ENCODE measurements at places on chromosomes 7 and 10.

DNA sequence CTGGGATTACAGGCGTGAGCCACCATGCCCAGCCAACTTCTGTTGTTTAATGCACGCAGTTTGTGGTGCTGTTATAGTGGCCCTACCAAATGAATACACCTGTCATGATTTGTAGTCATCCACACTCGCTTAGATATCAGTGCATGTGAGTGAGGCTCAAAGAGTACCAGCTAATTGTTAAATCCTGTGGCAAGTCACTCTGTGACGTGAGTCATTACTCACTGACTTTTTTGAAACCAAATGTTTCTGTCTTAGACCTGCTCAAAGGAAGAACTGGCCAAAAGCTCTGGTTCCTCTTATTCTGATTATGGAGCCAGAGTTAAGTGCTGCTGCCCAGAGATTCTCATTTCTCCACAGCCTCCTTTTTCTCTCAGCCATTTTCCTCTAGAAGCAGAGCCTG is 109.4 kb downstream of the PRKAG2 start:
- no peak for DNase-seq

- no peak for DNase-seq
Observed at GRCh38 chr10:70981936-70982335, 93.6 kb upstream of the PCBD1 start.

- peak; percentile 1 for DNase-seq
Observed at GRCh38 chr10:3873728-3874461, 88.9 kb upstream of the KLF6 start.

GRCh38 chr7:64581391-64581790 is 18.5 kb upstream of the ZNF680 start:
- DNase-seq = no peak

- no peak for DNase-seq
Observed at GRCh38 chr10:73166972-73167371, 836 bp downstream of the ECD start.

DNA sequence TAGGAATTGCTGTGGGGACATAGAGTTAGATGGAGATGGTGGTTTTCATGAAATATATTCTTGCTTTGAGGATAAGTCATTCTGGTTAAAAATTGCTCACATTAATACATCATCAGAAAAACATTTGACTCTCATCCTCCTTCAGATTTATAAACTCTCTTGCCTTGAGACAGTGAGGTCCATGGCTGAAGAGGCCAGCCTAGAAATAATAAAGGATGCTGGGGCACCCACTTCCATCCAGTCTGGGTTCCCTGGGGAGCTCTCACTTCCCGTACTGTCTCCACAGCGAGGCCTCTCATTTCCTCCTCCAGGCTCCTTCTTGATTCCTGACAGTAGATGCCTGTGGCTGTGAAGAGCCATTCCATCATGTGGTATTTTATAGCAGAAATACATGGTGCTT is 73.3 kb upstream of the PRKG1 start:
- DNase-seq = no peak

- no peak for DNase-seq
Observed at GRCh38 chr10:97843281-97843671, 6.4 kb upstream of the GOLGA7B start.

DNA sequence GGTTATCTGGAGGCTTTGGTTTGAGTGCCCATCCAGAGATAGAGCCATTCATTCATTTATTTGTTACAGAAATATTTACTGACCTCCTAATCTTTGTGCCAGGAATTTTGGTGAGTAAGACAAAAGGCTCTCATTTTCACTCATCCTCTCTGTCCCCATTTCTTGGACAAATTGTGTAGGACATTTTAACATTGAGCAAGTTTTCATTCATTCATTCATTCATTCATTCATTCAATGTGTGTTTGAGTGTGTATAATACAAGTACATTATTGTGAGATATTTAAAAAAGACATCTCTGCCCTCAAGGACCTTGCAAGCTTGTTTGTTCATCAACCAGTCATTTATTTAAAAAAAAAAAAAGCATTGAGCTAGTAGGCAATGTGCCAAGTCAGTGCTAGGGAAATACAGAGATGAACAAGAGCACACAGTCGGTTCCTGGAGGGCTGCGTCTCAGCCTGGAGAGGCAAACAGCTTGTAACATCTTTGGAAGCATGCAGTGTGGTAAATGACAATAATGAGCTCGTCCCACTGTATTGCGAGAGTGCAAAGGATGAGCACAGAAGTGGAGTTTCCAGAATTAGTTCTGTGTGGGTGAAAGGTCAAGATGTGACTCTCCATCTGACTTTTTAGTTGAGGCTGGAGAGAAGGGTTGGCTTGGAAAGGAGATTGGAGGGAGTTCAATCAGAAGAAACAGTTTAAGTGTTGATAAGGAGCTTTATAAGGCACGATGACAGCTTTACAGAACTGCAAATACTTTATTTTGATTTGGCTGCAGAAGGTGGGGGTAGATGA is 50.5 kb upstream of the HBP1 start:
- DNase-seq = peak; percentile 24

DNA sequence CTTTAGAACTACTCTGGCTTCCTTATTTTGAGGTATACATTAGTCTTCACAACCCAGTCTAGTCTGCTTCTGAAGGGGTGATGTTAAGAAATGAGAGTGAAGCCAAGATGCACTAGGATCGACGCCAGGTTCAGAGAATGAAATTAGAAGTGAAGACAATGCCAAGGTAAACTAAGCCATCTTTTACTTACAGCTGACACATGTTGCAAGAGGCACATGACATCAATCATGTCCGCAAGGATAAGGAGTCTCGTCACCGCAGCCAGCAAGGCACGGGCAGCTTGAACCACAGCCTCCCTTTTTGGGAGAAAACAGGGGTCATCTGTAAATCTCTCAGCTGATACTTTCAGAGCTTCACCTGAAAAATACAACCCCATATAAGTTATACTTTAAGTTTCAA is 156.7 kb downstream of the CTNNA3 start:
- no peak for DNase-seq

DNA sequence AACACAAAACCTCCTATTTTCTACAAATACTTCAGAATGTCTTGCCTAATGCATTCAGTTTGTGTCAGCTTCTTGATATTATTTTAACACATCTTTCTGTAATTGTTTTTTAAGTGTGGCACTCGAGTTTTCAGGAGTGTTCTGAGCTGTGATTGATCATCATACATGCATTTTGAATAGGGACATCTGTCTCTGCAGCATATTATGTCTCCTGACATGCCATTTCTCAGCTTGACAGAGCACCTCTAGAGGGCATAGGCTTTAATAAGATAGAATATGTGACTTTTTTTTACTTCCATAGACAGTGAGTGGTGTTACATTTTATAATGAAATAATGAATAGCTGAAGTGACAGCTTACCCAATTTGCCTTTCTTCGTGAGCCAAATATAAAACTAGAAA is 219.2 kb upstream of the HDAC9 start:
- DNase-seq = no peak

- DNase-seq = no peak
Observed at GRCh38 chr10:7480742-7481367, 70.0 kb upstream of the SFMBT2 start.

DNA sequence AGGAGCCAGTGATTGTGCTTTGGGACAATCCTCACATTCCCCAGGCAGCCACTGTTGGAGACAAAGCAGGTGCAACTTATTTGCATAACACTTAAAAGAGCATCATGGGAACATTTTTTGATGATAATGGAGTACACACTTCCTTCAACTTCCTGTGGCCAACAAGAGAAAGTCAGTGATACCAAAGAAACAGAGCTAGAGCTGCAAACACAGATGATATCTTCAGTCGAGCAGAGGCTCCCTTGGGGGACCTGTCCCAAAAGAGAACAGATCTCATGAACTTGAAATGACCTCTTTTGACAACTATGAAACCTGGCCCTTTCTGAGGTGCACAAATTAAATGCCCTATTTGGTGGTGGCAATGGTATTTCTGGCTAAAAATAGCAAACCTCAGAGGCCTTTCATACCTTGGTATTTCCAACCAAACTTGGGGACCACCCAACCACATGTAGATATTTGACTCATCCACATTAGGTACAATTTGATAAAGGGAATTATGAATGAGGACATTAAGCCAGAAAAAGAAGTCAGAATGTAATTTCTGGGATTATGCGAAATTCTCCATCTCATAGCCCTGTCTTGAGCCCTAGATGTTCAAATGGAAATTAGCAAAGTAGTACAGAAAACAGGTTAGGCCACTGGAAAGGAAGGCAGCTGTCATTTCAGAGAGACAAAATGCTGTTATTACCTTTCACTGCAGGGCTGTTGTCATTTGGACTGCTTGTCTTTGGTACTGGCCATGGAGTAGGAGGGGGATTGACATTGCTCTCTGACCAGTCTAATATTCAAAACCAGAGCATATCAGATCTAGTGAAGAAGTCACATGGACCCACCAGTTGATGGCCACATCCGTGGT is 146.2 kb downstream of the ICA1 start:
- no peak for DNase-seq

DNA sequence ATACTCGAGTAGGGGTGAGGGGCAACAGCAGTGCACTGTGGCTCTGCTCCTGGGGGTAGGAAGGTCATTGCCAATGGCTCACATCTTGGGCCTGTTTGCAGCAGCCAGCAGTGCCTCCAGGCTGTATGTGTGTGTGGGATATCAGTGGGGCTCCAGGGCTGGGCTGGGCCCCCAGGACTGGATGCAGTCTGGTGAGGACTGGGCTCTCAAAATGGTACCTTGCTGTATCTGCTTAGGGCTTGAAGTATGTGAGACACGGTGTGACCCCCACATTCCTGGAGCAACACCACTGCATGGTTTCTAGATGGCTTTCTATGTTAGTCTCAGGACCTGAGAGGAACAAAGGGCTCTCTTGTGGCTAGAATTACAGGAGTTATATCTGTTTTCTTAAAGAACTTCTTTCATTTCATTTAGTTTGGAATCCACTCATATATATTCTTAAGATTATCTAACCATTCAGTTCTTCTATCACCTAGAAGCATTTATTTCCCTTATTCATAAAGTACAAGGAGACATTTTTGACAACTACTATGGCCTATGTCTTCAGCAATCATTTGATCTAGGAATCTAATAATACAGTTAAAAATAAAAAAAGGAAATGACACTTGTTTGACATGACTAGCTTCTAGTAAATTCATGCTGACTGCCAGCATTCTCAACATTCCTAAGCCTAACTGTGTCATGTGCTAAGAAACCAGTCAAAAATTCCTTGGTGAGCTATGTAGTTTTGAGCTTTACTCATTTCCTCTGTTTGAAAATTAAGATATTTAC is 443.2 kb upstream of the SEMA3A start:
- no peak for DNase-seq

- peak; percentile 82 for DNase-seq
Observed at GRCh38 chr7:12570534-12571461, at the start of gene SCIN. TSS of gene SCIN (plus strand) at chr7:12570720. CDS start at chr7:12570787, 67 bp downstream.

- DNase-seq = no peak
Observed at GRCh38 chr10:32239769-32240168, 107.2 kb downstream of the EPC1 start.

GRCh38 chr7:19305698-19306097 is 160.5 kb upstream of the FERD3L start:
- no peak for DNase-seq

DNA sequence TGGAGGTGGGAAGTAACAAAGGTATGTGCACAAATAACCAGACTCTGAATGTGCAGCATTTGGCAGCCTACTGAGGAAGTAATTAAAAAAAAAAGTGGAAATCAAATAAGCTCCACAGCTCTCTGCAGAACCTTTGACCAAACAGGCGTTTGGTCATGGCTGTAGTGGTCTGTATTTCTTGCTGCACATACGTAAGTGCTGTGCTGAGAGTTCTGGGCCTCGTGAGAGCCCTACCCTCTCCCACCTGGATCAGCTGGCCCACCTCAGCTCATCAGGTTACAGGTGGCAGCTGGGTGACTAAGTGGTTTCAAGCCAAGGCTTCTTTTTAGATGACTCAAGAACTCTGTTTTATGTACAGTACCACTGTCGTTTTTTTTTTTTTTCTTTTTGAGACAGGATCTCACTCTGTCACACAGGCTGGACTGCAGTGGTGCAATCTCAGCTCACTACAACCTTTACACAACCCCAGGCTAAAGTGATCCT is 178.2 kb upstream of the KLF6 start:
- DNase-seq = no peak

GRCh38 chr7:36925691-36926090 is 201.4 kb upstream of the AOAH start:
- no peak for DNase-seq

DNA sequence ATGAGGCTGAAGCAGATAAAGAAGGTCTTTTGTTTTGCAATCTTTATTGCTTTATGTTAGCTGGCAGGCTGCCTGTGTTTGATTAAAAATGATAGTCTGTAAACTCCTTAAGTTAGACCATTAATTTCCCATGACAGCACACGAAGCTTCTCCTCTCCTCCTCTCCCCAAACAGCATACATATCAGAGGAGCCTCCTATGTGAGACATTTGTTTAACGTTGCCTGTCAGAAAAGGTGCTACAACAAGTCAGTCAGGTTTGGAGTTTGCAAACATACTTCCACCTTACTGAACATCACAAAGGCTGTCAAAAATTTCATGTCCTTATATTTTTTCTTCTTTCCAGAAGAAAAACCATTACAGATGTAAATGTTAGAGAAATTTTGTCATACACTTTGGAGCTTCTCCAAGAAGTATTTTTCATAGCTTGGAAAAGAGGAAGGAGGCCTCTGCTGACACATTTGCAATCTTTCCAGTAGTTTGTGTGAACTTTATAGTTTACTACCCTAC is 393.1 kb downstream of the EXOC4 start:
- no peak for DNase-seq

DNA sequence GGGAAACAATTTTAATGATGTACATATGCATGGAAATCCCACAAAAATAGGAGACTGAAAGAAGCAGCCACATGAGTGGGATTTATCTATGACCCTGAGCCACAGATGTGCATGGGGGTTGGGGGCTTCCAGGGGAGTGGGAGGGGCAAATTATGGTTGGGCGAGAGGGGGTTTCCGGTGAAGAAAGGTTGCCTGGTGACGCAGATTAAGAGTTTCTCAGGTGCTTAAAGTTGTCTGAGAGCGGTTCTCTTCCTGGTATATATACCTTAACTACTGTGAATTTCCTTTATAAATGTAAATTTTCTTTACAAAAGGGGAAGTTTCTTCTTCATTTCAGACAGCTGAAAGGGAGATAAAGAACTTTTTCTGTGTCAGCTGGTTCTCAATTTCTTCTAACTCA is 273.6 kb upstream of the PITRM1 start:
- DNase-seq = no peak

DNA sequence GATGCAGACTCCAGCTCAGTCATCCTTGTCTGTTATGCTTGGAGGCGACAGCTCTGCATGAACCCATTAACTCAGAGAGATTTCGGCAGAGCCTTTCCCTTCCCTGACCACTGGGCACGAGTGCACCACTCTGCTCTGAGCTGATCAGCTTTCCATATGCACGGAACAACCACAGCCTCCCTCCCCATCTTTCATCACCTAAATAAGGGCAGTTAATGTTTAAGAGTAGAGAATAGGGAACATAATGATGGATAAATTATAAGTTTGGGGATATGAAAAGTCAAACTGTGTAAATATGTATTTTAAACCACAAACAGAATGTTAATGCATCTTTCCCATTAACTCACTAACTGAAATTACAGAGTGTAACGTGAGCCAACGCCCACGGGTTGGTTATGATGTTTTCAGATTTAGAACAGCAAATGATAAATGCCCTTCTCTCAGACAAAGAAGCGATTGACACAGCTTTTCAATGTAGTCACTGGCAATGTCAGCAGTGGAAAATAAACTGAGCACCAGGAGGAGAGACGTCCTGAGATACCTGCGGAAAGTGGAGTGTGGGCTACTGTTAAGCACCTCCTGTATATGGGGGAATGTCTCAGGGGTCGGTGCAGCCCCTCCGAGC is 658.2 kb downstream of the LRMDA start:
- DNase-seq = no peak

Measured in NCI-H1092 treated with DMSO at 0.1 percent for 48 hours (cell line).